ENCODE measurements at places on chromosomes 5 and 9. TPM values are rescaled to one million over a fixed set of nuclear protein-coding genes. Genes with fewer than 3 reads are reported as not detected.

DNA sequence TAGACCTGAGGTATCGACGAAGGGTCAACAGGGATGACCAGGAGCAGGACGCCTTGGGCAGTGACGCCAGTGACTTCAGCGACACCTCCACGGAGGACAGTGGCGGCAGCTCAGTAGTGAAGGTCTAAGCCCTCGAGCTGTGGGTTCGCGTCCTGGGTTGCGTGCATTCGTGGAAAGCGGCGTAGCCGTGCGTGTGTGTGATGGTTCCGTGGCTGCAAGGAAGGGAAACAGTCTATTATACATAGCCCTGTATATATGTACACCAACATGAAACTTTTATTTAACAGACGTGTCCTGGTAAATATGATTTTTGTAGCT is 8.4 kb downstream of the PPP1R26 start:
- DNase-seq, result no peak

GRCh38 chr9:105269593-105269992 is 25.1 kb downstream of the SLC44A1 start:
- no peak for DNase-seq

SHISAL2B gene
- not detected for total RNA-seq

SURF6 gene
- total RNA-seq, result 34.2 TPM

ELOVL7 gene
- total RNA-seq, result 0.53 TPM

- DNase-seq, result no peak
Measured at GRCh38 chr5:50733741-50734140, 67.3 kb downstream of the PARP8 start.

GRCh38 chr9:116984111-116984510 is 297.0 kb downstream of the TRIM32 start:
- no peak for DNase-seq

GRCh38 chr5:164052536-164053093 is 547.2 kb downstream of the MAT2B start:
- DNase-seq, result no peak

- DNase-seq, result peak; percentile 77
Measured at GRCh38 chr5:124906339-124907097, 160.1 kb upstream of the ZNF608 start.

GRCh38 chr9:36091026-36091953 is 45.2 kb upstream of the GLIPR2 start:
- DNase-seq, result peak; percentile 13

All from gastrocnemius medialis (tissue), 4 donors.